ENCODE measurements at places on chromosomes 5 and 9.
A peak's percentile ranks its signal among the peaks of the same experiment; 100 is the strongest.

DNA sequence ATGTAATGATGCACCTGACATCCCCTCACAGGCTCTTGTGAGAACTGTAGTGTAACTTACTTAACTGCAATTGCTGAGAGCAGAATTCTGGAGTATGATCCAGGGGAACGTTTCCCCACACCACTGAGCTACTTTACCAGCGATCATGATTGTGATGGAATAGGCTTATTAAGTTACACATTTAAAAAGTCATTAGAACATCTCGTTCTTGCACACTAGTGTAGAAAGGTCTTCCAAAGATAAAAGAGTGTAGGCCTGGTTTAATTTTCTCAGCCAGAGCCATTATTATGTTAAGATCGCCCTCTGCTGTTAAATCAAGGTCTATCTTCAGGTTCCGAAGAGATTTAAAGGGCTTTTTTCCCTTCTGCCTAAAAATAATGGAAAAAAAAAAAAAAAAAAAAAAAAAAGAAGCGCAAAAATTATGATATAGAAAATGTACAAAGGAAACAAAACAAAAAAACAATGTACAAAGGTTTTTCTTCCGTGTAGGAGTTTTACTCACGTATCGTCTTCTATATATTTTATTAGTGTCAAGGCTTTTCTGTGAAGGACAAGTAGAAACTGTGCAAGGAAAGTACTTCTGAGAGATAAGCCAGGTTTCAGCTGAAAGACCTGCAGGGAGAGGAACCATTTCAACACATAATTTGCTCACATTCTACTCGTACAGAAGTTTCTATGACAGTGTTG is 18.6 kb upstream of the MOB3B start:
- DNase-seq, result no peak

- no peak for DNase-seq
These were observed 53.1 kb downstream of the AK8 start for GRCh38 chr9:132824951-132825350.

DNA sequence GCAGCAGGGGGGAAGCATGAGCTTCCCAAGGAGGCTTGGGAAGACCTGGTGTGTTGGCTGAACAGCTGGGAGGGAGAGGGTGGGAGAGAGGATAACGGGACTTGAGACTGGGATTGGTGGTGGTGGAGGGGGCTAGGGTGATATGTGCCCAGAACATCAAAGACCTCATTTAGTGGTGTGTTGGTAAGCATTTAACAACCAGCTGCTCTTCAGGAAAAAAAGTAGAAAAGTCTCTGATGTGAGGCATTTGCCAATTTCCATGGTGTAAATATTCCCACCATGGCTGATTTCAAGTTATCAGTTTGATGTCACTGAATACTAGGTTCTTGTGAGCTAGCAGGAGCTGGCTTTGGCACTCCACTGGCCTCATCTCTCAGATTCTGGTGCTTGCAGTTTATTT is 170.8 kb downstream of the MACROH2A1 start:
- DNase-seq, result no peak

DNA sequence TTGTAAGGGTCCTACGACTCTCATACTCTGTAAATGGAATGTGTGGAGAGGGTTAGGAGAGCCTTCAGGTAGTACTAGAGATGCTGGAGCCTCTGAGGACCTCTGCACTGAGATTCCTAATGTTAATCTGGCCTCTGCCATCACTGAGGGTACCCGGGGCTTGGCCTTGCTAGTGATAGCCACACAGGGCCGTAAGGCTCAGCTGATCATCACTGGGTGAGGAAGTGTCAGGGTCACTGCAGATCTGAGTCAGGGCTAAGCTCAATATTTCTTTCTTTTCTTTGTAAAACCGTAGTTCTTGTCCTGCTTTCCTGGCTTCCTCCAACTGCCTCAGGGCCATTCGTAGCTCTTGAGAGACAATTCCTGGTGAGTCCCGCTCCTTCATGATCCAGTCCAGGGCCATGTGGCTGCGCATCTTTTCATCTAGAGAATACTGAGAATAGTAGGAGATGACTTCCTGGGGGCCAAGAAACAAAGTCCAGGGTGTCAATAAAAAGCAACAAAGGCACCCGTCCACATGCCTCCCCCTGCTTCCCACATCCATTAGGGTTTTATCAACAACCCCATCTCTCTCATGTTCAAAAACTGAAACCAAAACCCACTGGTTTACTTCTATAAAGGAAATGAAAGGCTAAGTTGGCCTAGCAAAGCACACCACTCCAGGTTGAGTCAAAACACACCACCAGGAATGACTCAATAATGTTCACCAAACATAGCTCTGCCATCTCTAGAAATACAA is 47.7 kb downstream of the LIX1 start:
- DNase-seq, result no peak

DNA sequence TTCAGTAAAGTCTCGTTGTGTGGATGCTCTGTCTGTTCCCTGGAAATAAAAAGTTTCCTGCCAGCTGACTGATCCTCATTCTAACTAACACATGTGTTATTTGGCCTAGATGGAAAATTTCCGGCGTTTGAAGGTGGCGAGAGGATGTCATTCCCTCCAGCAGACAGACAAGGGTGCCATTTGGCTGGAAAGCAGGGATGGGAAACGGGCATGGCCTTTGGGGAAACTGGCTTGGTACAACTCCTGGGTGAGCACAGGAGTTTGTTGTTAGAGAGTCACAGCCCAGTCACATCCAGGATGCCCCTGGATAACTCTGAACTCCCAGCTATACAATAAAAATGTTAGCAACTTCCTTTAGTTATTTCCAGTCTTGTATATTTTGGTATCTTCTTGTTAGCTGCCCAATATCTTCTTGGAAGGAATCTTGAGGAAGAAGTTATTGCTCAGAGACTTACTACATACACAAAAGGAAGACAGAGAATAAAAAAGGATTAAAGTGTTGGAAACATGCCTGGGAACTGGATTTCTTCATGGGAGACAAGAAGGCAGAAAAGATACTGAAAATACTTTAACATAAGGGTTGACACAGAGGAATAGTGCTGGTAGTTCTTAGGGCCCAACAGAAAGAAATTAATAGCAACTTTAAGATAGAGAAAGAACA is 41.9 kb downstream of the TEK start:
- DNase-seq, result no peak

- no peak for DNase-seq
These were observed 241.2 kb downstream of the PIK3R1 start for GRCh38 chr5:68456756-68457217.

- no peak for DNase-seq
These were observed 42.4 kb downstream of the STARD4 start for GRCh38 chr5:111469903-111470302.

DNA sequence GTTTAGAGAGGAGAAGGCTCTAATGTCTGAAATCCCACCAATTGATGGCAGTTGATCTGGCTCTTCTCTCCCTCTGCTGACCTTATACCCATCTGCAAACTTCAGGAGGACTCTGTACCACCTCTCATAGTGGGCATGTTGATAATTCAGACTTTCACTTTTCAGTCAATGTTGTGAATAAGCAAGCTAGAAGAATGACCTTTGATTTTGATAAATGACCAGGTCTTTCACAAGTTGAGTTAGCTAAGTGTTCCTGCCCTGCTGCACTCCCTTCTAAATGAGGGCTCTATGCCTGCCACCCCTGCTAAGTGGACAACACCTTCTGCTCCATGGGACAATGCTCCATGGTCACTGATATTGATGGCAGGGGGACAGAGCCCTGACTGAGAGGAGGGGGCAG is 74.7 kb downstream of the SPRY4 start:
- no peak for DNase-seq

DNA sequence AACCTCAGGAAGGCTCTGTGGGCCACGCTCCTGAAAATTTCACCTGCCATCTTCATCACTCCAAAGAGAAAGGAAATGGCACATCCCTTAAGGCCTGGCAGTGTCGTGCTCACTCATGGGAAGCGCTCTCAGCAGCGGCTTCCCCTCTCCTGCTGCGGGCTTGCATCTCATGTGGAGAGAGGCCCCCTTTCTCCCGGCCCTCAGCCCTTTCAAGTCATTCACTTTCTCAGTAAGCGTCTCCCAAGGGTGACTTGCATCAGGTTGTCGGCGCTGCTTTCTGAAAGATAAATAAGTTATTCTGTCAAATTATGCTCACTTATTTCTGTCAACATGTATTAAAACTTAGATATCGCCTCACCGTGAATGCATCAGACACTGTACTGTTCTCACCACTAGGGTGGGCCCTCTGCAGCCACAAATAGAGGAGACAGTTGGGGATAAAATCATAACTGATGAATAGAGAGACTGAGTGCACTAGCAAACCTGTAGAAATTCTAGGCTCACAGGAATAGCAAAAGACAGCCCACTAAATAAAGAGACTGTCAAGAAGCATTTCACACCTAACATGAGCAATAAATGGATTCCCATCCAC is 174.6 kb downstream of the RFK start:
- no peak for DNase-seq

- DNase-seq, result no peak
These were observed 25.3 kb upstream of the LRRTM2 start for GRCh38 chr5:138900281-138900965.

GRCh38 chr5:67679184-67679841 is 482.7 kb upstream of the CD180 start:
- no peak for DNase-seq

- no peak for DNase-seq
These were observed 2.2 kb upstream of the PBX3 start for GRCh38 chr9:125745018-125745417.

DNA sequence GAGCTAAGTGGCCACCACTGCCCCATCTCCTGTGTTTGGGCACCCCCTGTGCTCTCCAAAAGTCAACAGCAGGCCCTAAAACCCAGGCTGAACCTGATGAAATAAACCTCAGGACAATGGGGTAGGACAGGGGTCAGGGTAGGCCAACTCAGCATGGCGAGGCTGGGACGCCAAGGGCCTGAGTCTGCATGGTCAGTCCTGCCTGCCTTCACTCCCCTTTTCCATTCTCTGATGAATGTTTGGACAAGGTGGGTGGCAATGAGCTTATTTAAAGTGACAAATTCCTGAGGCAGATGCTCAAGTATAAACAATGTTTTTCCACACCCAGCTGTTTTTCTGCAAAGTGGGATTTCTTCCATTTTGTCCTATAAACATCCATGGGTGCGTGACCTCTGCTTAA is 47.2 kb upstream of the CXCL14 start:
- DNase-seq, result no peak

- DNase-seq, result no peak
These were observed 17.9 kb upstream of the ZCCHC7 start for GRCh38 chr9:37102486-37102885.

DNA sequence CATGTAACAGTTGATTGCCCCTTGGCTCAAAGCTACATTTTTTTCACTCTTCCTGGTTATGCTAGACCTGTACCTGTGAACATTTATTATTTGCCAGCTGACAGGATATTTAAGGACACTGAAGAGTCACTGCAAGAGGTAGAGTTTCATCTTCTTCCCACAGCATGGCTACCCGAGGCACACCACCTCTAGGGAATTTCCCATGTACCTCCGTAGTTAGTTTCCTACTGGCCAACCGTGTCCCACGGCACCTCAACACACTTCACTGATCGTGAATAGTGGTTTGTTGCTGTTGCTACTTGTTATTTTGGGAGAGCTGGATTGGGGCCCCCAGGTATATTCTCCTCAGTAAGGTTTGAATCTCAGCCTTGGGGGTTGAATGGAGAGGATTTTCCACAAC is 648.6 kb downstream of the SEMA5A start:
- no peak for DNase-seq

GRCh38 chr9:114484854-114485443 is 20.3 kb downstream of the WHRN start:
- DNase-seq, result peak; percentile 28

- no peak for DNase-seq
These were observed 70.8 kb upstream of the EGFLAM start for GRCh38 chr5:38187532-38187931.

DNA sequence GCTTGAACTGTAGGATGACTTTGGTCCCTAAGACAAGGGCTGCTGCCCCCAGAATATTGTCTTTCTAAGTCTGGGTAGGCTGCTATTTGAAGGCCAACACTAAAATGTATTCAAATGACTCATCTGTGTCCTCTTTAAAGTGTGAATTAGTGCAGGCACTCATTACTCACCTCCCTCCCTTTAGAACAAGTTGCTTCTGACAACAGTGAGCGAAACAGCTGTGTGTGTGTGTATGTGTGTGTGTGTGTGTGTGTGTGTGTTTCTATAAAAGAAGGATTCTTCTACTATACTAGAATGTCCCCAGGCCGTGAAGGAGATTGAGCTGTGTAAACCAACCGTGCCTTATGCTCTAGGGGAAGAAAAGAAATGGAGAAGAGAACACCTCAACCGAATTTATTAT is 1337.2 kb downstream of the PTPRD start:
- no peak for DNase-seq

GRCh38 chr9:106588626-106589025 is 274.3 kb upstream of the ZNF462 start:
- no peak for DNase-seq

- DNase-seq, result no peak
These were observed 67.1 kb downstream of the COL5A1 start for GRCh38 chr9:134708672-134709038.

Data from stimulated activated CD4-positive, alpha-beta T cell treated with anti-CD3 and anti-CD28 coated beads, Interleukin-12 subunit alpha, Interleukin-12 subunit beta, amount 100 ng/mL, for 24 hours (primary cell).